ENCODE measurements at places on chromosomes 5 and 9. TPM values are rescaled to one million over a fixed set of nuclear protein-coding genes. Genes with fewer than 3 reads are reported as not detected.
A peak's percentile ranks its signal among the peaks of the same experiment; 100 is the strongest.

DNA sequence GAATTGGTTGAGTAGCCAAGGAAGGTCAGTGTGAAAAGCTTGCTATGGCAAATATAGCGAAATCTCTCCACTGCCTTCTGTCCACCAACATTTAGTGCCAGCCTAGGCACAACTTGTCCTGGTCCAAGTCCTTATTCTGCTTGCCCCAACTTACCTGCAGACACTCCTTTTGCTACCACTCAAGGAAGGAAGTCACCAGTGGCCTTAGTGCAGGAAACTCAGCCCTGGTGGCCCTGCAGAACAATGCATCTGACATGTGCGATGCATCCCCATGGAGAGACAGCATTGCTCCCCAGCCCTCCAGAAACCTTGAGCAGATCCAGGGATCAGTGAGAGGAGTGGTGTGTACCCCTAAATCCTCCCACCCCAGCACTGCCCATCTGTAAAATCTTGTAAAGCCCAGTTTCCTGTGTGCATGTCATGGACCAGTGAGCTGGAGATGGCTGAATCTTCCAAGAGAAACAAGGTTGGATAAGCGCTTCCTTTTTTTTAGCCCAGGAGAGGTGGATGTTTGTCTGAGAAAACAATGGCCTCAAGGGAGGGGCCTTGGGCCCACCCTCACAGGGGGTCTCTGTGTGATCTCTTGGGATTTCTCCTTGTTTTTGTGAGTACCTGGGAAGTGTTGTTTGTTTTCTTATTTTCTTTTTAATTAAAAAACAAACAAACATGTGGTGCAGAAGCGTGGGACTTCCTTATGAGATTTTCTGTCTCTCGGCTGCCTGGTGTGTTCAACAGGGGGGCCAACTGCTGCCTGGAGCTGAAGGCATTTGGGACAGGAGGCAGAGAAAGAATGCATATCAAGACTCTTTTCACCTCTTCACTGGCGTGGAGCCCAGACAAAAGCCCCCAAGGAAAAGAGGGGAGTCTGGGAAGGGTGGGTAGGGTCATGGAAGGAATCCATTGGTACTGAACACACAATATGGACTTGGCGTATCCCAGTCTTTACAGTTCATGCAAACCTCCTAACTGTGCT lies 3.6 kb downstream of the FOXI1 start:
- DNase-seq = no peak

DNA sequence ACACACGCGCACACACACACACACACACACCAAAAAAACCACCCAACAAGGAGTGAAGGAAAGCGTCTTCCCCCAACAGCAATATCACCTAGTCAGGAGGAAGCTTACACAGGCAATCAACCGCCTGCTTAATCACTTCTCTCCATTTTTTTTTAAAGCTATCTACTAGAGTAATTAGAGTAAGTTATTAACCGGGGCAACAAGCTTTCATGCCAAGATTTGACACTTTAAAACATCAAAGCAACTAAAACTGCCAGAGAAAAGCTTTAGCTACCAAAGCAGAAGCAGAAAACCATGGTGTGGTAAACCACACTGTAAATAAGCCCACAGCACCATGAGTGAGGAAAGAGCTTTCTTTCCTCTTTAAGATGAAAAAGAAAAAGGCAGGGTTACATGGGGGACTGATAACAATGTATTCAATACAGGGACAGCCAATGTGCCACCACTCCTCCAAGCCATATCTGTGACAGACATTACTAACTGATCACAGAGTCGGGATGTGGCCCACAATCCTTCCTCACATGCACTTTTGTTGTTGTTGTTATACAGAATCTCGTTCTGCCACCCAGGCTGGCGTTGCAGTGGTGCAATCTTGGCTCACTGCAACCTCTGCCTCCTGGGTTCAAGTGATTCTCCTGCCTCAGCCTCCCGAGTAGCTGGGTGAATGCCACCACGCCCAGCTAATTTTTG lies 282.1 kb downstream of the CRB2 start:
- DNase-seq = peak; percentile 16

DNA sequence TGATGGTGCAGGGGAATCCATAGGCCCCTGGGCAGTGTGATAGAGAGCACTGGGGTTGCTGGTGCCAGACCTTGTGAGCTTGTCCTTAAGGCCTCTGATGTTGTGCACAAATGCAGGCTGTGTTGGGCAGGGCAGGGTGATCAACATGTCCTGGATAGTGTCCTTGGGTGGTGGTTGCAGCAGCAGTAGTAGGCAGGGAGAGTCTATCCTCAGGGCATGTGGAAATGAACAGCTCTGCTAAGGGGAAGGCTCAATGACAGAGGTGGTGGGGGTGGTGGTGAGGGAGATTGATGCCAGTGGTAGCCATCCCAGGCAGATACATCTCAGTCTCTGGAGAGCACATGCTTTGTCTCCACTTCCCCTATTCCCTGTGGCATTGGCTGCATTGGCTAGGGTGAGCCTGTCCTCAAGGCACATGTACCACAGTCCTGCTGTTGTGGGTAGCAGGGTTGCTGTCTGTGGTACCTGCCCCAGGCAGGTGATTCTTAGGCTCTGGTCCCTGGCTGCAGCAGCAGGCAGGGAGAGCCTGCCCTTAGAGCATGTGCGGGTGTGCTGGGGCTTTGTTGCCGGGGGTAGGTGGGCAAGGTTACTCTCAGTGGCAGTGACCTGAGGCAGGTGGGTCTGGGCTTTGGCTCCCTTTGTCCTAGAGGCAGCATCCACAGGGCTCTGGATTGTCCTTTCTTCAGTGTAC lies 111.1 kb downstream of the WDR70 start:
- DNase-seq = no peak

- peak; percentile 43 for DNase-seq
These were observed 31.6 kb upstream of the UBAC1 start for GRCh38 chr9:135992486-135993408.

DNA sequence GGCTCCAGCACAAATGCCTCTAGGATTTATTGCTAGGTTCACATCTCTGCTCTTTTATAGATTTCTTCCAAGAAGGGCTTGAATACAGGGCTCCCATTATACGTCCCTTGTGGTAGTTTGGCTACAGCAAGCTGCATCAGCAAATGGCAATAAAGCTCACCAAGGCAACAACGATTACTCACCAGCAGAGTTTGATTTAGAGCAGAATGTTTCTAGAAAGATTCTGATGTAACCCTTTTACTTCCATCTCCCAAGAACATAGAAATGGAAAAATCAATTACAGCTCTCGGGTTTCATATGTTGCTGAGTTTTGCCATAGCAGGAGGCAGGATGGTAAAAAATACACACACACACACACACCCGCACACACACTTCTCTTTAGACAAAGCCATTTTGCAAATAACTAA lies 124.2 kb upstream of the TNPO1 start:
- DNase-seq = no peak

SFXN1 gene
- 56.9 TPM for total RNA-seq

Data from kidney epithelial cell (primary cell).